ENCODE measurements at places on chromosomes 3 and 15.

DNA sequence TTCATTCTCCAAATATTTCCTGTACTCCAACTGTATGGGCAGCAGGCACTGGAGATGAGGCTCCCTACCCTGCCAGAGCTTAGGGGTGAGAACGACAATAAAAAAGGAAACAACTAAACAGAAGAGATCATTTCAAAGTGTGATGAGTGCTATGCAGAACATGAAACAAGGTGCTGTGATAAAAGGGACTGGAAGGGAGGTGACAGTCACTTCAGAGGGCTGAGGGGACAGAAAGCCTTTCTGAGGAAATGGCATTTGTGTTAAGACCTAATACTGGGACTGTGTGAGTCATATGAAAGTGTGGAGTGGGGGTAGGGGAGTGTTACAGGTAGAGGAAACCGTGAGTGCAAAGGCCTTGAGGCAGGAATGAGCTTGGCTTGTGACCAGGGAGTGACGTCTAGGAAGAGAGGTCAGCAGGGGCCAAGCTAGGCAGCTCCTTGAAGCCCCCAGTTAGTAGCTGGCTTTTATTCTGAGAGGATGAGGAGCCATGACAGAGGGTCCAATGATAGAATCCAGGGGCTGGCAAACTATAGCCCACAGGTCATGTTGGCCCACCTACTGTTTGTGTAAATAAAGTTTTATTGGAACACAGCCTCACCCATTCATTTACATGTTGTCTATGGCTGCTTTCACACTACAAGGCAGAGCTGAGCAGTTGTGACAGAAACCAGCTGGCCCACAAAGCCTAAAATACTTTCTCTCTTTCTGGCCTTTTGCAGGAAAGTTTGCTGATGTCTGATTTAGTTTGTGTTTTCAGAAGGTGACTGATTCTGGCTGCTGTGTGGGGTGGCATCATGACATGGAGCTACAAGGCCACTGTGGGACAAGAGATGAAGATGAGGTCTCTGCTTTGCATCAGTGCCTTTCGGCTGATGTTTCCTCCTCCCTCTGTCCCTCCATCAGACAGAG, 56.6 kb downstream of the LSM3 start:
- no peak for DNase-seq

DNA sequence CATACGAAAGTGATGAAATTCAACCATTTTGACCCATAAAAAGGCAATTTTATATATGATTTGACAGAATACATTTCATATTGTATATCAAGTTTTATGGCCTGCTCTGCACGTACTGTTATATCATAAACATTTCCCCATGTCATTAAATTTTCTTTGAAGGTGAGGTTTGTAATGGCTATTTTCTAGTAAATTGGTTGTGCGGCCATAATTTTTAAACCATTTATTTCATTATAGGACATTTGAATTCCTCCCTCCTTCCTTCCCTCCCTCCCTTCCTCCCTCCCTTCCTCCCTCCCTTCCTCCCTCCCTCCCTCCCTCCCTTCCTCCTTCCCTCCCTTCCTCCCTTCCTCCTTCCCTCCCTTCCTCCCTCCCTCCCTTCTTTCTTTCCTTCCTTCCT, 87.4 kb upstream of the AGBL1 start:
- no peak for DNase-seq

DNA sequence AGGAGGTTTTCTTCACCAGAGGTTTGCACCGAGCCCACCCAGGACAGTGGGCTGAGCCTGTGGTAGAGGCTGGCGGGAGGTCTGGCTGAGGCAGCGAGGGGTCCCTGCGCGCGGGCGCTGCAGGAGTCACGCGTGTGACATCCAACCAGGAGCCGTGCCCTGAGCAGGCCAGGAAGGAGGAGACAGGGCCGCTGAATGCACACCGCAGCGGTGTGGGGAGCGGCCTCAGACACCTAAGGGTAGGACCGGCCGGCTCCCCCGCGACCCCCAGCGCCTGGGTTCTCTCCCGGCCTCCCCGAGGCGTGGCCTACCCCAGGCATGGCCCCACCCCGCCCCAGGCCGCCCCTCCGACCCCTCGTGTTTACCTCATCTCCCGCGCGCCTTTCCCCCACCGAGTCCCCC, 412 bp downstream of the SLC41A3 start:
- DNase-seq = peak; percentile 12

DNA sequence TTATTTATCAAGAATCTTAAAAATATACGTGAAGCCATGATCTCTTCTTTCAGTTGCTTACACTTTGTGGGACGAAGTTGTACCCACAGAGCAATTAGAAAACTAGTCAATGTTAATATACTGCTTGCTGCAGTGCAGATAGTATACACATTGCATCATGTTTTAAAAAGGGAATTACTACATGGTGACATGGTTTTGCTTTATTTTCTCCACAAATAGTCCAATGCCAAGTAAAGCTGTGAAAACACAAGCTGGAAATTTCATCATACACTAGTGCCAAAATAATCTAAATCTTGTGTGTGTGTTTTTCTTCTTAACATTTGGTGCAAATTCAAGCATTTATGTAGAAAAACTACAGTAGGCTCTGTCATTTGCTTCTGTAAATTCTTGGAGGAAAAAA, 233.0 kb downstream of the EPHA3 start:
- DNase-seq = no peak

- no peak for DNase-seq
Measured at GRCh38 chr3:40631341-40631995, 106.7 kb downstream of the ZNF621 start.

DNA sequence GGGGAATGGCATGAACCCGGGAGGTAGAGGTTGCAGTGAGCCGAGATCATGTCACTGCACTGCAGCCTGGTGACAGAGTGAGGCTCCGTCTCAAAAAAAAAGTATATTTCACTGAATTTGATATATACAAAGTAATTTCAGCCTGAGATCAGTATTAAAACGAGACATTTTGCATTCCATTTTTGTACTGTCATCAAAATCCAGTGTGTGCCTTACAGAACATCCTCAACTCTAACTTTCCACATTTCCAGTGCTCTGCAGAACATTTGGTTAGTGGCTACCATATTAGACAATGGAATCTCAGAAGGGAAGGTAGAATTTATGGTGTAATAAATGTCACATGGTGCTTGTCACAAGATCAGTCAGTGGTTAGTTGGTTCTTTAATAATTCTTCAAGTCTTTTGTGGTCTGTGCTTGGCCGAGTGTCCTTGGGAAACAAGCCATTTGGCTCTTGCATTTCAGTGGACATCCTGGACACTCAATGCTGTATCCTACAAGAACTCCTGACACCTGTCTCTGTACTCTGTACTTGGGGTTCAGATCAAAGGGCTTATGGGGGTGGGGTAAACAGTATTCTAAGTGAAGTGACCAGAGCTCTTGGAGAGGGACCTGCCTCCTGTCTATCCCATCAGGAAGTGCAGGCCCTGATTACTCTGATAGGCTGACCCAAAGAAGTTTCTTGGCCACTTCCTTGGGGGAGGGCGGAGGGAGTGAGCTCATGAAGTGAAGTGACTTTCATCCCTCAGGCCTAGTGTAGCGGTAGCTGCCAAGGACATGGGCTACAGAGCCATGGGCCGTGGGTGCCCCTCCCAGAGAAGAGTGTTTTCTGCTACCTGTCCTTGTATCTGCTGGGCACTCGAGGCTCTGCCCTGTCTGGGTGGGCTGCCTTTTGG, 3.7 kb downstream of the ACVR2B start:
- DNase-seq = no peak

DNA sequence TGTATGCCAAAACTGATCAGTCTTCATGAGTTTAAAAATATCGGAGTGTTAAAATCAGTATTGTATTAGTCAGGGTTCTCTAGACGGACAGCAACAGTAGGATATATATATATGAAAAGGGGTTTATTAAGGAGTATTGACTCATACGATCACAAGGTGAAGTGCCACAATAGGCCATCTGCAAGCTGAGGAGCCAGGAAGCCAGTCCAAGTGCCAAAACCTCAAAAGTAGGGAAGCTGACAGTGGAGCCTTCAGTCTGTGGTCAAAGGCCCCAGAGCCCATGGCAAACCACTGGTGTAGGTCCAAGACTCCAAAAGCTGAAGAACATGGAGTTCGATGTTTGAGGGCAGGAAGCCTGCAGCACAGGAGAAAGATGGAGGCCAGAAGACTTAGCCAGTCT, 391.0 kb upstream of the CADM2 start:
- no peak for DNase-seq

DNA sequence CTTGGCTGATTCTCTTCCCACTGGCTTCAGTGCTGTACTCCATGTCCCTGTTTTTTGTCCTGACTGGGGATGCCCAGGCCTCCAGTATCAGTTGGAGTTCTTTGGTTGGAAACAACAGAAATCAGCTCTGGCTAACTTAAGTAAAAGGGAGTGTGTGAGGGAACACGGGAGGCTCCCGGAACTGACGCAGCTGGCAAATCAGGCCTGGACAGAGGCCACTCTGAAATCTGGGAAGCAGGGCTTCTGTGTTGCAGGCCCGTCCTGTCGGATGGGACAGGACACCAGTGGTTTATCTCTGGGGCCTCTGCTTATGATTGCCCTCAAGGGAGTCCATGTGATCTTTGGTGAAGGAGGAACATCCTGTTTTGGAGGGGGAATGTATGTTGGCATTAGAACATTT, 124.3 kb downstream of the CHCHD6 start:
- no peak for DNase-seq

GRCh38 chr3:33887478-33887877, 89.0 kb downstream of the PDCD6IP start:
- no peak for DNase-seq

GRCh38 chr3:8317661-8318649, 183.7 kb upstream of the LMCD1 start:
- DNase-seq = no peak

GRCh38 chr15:45921376-45921775, 286.5 kb downstream of the SQOR start:
- DNase-seq = no peak

Measured in stimulated activated CD8-positive, alpha-beta memory T cell treated with anti-CD3 and anti-CD28 coated beads, Interleukin-12 subunit alpha, Interleukin-12 subunit beta, amount 100 ng/mL, for 1 hour (primary cell).